Dorsolateral prefrontal cortex (tissue), 122 donors: ENCODE measurements at places on chromosomes 5 and 9. TPM values are rescaled to one million over a fixed set of nuclear protein-coding genes. Genes with fewer than 3 reads are reported as not detected.
A peak's percentile ranks its signal among the peaks of the same experiment; 100 is the strongest.

GRCh38 chr9:105413525-105413924 lies 34.3 kb upstream of the FSD1L start:
- no peak for DNase-seq

- DNase-seq = peak; percentile 26
Measured at GRCh38 chr9:129287619-129288305, 109.7 kb upstream of the IER5L start.

- no peak for DNase-seq
Measured at GRCh38 chr5:126953640-126954039, 76.7 kb downstream of the MARCHF3 start.

GRCh38 chr5:119287547-119288111 lies 68.2 kb upstream of the TNFAIP8 start:
- no peak for DNase-seq

- DNase-seq = no peak
Measured at GRCh38 chr9:69027355-69028097, 8.0 kb upstream of the FXN start.

GRCh38 chr5:81418606-81419005 lies 24.7 kb upstream of the ACOT12 start:
- no peak for DNase-seq

DNA sequence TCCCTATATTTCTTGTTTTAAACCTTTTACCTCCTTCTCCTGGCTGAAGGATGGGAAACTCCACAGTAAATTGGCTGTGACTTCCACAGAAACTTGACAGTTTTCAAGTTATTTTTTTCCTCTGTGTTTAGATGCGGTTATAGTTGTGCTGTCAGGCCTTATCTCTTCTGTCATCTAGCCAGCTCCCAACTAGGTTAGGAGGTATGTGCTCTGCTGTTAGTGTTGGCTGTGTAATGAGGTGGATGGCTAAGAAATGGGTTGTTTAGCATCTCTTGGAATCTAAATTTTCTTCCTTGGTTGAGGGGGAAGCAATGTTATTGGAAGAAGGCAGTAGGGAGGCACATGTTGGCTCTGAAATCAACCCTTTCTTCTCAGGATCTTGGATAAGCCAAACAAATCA lies 149.9 kb upstream of the RUSC2 start:
- DNase-seq = no peak

DNA sequence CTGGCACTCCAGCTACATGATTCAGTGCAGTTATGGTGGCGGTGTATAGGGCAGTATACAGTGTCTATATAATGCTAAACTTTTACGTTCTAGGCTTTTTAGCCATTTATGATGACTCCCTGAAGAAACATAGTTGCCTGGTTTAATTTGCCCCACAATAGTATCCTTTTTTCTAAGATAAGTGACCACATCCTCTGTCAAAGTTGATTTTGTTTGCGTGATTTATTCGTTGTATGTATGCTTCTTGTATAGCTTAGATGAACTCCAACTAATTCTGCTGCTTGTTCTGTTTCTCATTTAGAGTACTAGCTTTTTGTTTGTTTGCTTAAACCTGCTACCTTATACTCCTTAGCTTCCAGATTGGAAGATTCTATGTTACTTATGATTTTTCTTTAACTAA lies 83.6 kb downstream of the ERMP1 start:
- no peak for DNase-seq

GRCh38 chr5:143986516-143987212 lies 174.7 kb downstream of the HMHB1 start:
- no peak for DNase-seq

GRCh38 chr5:144189800-144190429 lies 19.2 kb downstream of the KCTD16 start:
- DNase-seq = no peak

DNA sequence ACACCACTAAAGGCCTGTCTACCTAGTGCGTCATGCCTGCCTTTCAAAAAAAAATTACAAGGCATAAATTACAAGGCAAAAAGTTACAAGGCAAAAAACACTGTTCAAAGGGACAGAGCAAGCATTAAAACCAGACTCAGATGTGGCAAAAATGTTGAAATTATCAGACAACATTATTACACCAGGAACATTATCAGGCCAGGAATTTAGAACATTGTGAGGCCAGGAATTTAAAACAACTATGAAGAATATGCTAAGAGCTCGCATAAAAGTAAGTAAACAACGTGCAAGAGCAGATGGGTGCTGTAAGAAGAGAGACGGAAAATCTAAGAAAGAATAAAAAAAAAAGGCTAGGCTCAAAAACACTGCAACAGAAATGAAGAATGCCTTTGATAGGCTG lies 18.2 kb upstream of the MLANA start:
- no peak for DNase-seq

DNA sequence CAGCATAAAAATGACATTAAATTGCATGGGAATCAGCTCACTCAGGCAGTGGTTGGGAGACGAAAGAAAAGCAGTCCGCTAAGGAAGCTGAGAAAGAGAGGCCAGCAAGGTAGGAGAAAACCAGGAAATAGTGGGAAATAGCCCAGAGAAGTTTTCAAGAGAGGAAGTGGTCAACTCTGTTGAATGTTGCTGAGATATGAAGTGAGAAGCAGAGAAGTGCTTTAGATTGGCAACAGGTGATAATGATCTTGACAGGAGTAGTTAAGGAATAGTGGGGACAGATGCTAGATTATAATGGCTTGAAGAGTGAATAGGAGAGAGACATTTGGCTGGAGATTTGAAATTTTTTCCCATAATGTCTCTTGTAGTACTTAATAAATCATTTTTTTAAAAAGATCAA lies 30.8 kb downstream of the CNTRL start:
- DNase-seq = no peak

GRCh38 chr5:167678481-167678880 lies 613.0 kb upstream of the WWC1 start:
- no peak for DNase-seq

DNA sequence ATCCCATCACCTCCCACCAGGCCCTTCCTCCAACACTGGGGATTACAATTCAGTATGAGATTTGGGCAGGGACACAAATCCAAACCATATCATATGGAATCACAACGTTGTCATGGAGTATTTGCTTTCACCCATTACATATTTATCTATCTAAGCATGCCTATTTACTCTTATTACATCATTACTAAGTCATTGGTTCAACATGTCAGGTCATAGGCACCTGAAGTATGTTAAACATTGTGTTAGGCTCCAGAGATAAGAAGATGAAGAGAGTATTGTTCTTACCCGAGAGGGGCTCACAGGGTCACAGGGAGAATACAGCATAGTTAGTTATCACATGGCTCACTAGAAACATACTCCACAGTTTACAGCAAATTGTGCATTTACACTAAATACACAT lies 150.5 kb downstream of the TMEM161B start:
- DNase-seq = no peak

GRCh38 chr9:13140843-13141592 lies 138.5 kb downstream of the MPDZ start:
- no peak for DNase-seq

DNA sequence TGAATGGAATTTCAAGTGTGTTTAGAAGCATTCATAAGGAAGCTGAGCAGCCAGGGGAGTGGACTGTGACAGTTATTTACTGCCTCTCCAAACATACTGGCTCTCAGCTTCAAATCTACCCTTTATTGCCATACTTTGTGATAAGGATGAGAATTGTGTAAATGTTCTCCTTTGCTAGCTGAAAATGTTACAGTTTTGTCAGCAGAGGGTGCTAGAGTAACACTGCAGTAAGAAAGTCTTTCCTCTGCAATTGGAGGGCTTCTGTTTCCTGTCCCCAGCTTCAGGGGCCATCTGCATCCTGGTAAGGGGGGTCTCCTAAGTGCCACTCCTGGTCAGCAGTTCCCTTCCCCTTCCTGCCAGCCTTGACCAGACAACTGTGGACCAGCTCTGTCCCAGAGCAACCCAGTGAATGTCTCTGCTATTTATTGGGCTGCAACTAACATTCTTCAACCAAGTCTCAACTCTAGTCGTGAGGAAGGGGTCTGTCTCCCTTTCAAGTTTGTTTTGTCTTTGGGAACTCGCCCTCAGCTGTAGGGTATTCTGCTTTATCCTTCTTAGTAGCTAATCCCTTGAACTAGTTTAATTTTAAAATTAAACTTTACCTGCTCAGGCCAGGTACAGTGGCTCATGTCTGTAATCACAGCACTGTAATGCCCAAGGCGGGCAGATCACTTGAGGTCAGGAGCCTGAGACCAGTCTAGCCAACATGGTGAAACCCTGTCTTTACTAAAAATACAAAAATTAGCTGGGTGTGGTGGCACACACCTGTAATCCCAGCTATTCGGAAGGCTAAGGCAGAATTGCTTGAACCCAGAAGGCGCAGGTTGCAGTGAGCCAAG lies 45.3 kb downstream of the RAPGEF6 start:
- DNase-seq = no peak

DNA sequence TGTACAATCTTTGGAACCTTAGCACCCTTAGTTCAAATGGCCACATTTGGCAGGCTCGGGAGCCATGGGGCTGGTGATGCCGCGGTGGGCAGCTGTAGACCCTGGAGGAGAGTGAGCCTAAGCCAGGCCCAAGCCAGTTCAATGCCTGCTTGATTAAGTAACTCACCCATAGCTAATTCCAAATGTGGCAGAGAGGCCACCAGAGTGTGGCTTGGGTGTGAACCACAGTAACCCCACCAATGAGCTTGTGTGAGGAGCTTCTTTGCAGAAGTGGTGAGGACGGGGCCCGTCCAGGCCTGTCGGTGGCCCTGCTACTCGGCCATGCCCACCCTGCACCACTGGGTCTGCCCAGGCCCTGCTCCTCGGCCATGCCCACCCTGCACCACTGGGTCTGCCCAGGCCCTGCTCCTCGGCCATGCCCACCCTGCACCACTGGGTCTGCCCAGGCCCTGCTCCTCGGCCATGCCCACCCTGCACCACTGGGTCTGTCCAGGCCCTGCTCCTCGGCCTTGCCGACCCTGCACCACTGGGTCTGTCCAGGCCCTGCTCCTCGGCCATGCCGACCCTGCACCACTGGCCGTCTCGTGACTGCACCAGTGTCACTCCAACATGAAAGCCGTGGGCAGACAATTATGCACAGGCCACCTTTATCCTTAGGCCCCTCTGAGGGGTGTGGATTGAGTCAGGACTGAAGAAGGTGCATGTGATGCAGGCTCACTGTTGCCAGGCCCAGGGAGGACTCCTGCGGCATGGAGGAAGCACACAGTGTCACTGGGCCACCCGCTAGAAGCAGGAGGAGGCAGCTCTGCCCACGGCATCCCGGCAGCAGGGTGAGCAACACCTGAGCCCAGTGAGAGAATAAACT lies 75.4 kb downstream of the MRPL36 start:
- DNase-seq = no peak

DNA sequence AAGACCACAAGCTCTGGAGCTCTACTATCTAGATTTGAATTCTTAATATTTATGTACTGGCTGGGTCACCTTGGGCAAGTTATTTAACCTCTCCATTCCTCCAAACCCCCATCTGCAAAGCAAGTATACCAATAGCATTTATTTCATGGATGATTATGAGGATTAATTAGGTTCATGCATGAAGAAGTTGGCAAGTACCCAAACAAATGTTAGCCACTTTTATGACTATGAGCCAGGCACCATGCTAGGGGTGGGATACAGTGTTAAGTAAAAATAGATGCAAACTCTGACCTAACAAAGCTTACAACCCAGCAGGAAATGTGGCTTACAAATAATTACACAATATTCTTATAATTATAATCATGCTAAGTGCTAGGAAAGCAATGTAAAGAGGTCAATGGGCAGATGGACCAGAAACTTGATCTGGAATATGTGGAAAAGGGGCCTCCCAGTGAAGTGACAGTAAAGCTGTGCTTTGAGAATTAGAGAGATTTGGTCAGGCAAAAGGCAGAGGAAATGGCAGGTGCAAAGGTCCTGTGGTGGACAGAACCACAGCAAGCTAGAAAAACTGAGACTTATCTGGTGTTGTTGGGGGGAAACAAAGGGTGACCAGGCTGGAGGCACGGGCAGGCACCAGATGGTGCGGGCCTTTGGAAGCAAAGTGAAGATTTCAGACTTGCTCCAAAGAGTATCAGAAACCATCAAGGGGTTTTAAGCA lies 525.2 kb upstream of the TRPC7 start:
- DNase-seq = no peak

DNA sequence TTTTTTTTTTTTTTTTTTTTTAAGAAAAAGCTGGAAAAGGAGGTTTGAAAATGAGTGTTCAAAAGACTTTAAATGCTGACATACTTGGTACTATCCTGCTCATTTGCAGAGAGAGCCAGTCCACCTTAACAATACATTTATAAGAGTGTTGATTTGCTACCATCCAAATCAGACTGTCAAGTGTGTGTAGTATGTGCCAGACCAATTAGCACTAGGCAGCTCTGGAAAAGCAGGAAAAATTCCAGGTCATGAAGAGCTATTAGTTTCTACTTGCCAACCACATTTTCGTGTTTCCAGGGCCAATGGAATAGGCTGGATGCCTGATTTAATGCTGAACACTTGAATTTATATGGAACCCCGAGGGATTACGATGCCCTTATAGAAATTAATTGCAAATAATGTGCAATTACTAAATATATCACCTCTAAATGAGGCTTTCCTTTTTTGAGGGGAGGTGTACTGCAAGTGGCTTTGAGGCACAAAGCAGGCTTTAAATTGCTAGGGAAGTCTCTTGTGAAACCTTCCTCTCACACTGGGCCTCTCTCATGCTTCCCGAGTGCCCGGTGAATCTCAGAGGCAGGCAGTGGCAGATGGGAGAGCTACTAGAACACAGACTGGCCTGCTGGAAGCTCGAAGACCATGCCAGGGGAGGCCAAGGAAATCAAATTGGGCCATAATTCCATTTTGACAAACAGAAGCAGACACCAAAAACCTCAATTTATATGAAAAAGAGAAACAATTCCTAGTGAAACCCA lies 178.7 kb downstream of the PPP2R2B start:
- no peak for DNase-seq

- no peak for DNase-seq
Measured at GRCh38 chr9:15205632-15206420, 101.2 kb downstream of the TTC39B start.

DNA sequence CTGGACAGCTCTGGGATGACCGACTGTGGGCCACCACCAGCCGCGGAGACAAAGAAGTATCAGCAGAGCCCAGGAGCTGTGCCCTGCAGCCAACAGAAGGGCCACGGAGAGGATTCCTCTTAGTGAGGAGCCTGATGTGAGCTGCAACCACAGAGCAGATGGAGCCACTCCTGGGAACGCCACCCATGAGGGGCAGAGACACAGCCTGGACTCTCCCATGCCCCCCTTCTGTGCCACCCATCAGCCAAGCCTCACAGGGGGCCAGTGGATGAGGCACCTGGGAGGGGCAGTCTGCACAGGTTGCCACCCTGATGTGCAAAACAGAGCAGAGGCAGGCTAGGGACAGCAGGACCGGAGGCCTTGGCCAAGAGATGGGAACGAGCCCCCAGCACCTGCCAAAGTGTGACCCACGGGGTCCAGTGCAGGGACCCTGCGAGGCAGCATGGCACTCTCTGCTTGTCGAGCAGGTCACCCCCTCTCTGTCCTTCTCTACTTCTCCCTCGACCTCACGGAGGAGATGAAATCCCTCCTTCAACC lies 380.7 kb upstream of the IRX1 start:
- DNase-seq = peak; percentile 15

- no peak for DNase-seq
Measured at GRCh38 chr5:108528655-108529054, 146.8 kb upstream of the FBXL17 start.

The RAD23B gene
- total RNA-seq = 96.8 TPM

The ELOVL7 gene
- 22.4 TPM for total RNA-seq

The MEGF10 gene
- 83.8 TPM for total RNA-seq

The ANKRD55 gene
- 2.4 TPM for total RNA-seq

The PCDHGA5 gene
- 7.3 TPM for total RNA-seq

The TLX3 gene
- not detected for total RNA-seq

The N4BP3 gene
- total RNA-seq = 6.8 TPM

The C9 gene
- total RNA-seq = not detected

The ARHGEF37 gene
- 27.9 TPM for total RNA-seq

The IRX1 gene
- total RNA-seq = not detected

The TBC1D2 gene
- total RNA-seq = 6.8 TPM

The NXNL2 gene
- total RNA-seq = 0.94 TPM

The KIAA1191 gene
- 143 TPM for total RNA-seq

The TMEM252 gene
- not detected for total RNA-seq
